Right kidney (tissue), 9 donors: ENCODE measurements at places on chromosomes 2 and 18.
A peak's percentile ranks its signal among the peaks of the same experiment; 100 is the strongest.

GRCh38 chr18:9974279-9974915 is 60.6 kb downstream of the VAPA start:
- DNase-seq: no peak

- DNase-seq: no peak
Measured at GRCh38 chr2:184078496-184078895, 519.8 kb upstream of the ZNF804A start.

- DNase-seq: peak; percentile 16
Measured at GRCh38 chr18:36075862-36076587, 8.7 kb upstream of the RPRD1A start.

DNA sequence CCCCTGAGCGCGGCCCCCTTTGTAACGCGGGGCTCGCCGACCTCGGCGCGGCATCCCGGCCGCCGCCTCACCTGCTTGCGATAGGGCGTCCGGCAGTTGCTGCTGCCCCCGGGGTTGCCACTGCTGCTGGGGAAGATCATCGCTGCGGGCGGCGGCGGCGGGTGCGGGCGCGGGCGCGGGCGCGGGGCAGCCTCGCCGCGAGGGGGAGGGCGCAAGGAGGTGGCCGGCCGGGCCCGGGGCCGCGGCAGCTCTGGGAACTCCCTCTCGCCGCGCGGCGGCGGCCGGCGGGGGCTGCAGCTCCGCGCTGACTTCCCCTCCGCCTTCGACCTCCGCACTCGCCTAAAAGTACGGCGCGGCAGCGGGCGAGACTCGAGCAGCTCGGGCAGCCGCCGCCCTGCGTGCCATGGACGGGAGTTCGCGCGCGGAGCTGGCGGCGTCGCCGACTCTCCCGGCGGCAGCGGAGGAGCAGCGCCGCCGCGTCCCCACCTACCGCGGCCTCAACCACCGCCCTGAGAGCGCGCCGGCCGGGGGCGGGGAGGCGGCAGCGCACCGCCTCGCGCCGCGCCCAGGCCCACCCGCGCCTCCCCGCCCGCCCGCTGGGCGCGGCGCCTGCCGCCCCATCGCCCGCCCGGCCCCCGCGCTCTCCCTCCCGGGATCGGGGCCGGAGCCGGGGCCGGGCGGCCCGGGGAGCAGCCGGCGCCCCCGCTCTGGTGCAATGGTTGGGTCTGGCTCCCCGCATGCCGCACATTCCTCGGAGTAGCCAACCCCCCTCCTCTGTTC is 86.0 kb downstream of the RBMS1 start:
- DNase-seq: peak; percentile 93

GRCh38 chr18:1012775-1013174 is 108.1 kb downstream of the ADCYAP1 start:
- no peak for DNase-seq
